ENCODE measurements at places on chromosomes 5 and 9.

GRCh38 chr5:33235824-33236223 is 204.9 kb upstream of the TARS1 start:
- DNase-seq: no peak

GRCh38 chr9:91835632-91836031 is 114.4 kb downstream of the ROR2 start:
- no peak for DNase-seq

DNA sequence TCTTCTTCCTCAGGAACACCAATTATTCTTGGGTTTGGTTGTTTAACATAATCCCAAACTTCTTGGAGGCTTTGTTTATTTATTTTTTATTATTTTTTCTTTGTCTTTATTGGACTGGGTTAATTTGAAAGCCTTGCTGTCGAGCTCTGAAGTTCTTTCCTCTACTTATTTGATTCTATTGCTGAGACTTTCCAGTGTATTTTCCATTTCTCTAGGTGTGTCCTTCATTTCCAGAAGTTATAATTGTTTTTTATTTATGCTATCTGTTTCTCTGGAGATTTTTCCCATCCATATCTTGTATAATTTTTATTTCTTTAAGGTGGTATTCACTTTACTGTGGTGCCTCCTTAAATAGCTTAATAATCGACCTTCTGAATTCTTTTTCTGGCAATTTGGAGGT is 8.8 kb upstream of the RIOK2 start:
- no peak for DNase-seq

DNA sequence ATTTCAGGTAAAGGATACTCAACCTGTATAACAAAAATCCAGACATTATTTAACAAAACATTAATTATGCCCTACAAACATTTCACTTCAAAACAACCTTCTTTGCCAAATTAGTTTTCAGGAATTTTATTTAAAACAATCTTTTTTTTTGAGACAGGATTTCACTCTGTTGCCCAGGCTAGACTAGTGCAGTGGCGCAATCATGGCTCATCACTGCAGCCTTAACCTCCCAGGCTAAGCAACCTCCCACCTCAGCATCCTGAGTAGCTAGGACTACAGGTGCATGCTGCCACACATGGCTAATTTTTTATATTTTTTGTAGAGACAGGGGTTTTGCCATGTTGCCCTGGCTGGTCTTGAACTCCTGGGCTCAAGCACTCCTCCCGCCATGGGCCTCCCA is 3.9 kb downstream of the FNIP1 start:
- no peak for DNase-seq

DNA sequence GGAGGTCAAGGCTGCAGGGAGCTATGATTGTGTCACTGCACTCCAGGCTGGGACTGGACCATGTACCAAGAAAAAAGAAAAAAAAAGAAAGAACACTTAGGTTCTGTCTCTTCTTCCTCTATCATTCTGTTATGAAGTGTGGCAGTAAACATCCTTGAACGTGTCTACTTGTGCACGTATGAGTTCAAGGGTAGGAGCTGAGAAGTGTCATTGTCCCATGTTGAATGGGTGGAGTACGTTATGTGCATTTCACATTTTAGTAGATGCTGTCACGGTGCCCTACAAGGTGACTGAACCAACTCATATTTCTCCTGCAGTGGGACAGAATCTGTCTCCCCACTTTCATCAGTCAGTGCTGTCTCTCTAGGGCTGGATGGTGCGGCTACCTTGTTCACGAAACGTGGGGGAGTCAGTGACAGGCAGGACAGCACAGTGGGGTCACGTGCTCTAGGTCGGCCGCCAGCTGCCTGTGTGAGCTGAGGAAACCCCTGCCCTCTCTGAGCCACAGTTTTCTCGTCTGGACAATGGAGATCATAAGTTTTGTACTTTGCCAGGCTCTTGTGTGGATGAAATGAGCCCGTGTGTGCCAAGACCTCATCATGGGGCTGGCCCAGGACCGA is 47.2 kb downstream of the GTF3C4 start:
- no peak for DNase-seq
